ENCODE measurements at places on chromosomes 2 and 18.

DNA sequence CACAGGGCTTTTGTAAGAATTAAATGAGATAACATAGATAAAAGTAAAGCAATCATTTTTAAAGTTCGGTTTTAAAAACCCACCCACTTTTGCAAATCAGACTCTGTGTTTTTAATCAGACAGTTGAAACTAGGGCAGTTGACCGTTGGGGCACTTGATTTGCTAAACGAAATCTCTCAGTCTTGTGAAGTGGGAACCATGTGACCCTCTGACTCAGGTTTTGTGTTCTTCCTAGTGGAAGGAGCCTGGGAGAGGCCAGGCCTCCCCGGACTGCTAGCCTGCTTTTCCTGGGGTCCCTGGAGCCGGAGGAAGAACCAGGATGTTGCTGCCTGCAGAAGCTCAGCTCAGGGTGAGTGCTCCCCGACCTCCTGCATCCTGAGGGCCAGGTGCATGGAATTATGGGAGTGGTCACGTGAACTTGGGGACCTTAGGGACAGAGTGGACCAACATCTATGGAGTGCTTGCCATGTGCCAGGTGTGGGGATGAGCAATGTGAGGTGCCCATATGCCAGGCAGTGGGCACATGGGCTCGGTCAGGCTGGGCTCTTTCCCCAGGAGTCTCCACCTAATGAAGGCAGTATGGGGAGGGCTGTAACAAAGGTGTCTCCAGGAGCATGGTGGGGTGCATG lies 3.9 kb downstream of the C2orf72 start:
- DNase-seq, result no peak

DNA sequence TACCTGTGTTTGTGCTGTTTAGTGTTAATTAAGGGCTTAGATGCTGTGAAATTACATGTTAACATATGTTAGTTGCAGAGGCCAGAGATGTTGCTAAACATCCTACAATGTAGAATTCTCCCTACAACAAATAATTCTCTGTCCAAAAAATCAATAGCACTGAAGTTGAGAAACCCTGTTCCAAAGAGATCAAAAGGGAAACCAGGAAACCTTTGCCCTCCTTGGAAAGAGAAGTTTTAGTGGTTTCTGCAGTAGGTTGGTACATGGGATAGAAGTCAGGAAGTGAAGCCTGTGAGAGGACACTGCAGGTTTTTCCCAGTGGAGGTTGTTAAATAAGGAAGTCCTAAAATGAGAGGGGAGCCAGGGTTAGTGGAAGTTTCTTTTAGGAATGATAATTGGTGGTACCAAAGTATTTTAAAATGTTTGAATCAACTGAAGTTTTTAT lies 6.3 kb upstream of the RMDN2 start:
- no peak for DNase-seq

GRCh38 chr2:54768772-54769428 lies 45.4 kb downstream of the EML6 start:
- DNase-seq, result no peak

GRCh38 chr2:58479535-58480140 lies 238.5 kb upstream of the FANCL start:
- no peak for DNase-seq

DNA sequence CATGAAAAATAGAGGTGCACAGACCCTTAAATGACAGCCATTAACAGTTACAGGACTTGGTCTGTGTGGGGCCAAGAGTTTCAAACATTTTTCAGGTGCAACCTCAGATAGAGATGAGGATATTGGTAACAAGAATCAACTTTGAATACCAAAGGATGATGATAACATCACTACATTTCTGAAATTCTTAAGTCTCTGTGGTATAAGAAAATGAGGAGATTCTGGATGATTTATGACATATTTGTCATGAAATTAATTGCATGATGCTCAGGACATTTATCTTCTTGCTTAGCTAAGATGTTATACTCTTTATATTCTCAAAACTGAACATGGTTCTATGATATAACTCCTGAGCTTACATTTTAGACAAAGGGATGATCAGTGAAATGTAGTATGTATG lies 471.8 kb upstream of the CWC22 start:
- DNase-seq, result no peak

DNA sequence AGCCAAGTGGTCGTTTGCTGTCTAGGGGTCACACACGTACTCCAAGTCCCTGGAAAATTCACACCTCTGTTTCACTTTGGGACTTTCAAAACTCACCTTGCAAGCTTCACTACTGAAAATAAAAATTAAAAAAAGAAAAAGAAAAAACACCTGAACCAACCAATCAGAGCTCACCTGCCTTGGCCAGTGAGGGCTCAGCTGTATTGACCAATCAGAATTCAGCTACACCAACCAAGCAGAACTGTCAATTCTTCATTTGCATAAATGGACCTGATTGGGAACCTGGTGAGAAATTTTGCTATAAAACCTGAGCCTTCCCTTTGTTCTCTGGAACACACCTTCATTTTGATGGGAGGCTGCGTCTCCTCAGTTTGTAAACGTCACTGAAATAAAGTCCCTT lies 176.4 kb downstream of the TTC32 start:
- DNase-seq, result no peak

GRCh38 chr18:11246495-11247300 lies 97.3 kb upstream of the PIEZO2 start:
- no peak for DNase-seq

- DNase-seq, result no peak
These were observed 23.1 kb downstream of the ICOS start for GRCh38 chr2:203959672-203960071.

DNA sequence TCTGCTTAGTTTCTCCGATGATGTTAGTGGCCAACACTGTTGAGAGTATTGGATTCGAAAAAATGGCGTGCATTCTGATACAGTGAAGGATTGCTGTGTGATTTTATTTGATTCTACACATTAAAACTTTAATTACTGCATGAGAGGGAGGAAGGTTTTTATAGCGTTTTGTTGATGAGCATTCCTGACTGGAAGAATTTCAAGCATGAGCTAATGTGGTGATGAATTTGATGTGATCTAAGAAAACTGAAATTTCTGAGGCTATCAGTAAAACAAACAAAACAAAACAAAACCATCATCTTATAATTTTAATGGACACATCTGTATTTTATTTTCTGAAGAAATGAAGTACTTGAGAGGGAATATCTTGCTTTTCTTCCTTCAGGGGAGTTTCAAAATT lies 59.6 kb downstream of the ITGB6 start:
- no peak for DNase-seq

DNA sequence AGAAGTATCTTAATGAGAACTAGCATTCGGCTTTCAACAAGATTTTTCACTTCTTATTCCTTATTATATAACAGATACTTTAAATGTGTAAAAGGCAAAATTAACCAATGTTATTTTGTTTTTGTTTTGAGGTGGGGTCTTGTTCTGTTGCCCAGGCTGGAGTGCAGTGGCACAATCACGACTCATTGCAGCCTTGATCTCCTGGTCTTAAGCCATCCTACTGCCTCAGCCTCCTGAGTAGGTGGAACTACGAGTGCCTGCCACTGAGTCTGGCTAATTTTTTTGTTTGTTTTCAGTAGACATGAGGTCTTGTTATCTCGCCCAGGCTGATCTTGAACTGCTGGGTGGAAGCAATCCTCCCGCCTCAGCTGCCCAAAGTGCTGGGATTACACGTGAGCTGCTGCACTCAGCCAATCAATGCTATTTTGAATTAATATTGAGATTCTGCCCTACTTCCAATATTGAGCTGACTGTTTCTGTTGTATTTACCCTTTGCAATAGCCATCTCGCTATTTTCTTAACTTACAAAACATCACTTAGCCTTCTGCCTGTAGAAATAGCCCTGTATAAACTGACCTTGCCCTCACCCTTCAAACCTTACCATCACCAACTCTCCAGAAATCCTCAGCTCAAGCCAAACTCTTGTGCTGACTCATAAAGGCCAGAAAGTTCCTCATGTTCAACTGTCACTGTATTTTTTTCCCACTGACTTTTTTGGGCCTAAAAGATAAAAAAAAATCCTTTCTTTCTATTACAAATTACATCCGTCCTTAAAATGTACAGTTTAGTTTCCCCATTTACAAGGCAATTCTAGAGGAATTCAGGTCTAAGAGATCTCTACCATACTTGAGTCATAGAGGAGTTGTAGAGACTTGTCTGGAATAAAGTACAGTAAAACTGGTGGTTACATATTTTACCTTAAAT lies 94.3 kb downstream of the OLA1 start:
- DNase-seq, result no peak

DNA sequence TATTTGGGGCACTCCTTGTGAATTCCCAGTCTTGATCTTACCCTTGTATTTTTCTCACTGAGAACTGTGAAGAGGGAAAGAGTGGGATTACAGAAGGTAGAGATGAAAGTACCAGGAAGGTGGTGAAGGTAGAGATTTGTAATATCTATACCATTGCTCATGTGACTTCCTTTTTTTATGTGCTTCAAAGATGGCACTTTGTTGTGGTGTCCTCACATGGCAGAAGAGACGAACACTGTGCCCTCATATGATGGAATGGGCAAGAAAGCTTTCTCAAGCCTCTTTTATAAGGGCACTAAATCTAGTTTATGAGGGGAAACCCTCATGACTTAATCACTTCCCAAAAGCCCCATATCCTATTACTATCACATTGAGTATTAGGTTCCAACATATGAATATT lies 28.9 kb upstream of the PPM1B start:
- no peak for DNase-seq

- DNase-seq, result no peak
These were observed 172.3 kb downstream of the PID1 start for GRCh38 chr2:229098801-229099200.

DNA sequence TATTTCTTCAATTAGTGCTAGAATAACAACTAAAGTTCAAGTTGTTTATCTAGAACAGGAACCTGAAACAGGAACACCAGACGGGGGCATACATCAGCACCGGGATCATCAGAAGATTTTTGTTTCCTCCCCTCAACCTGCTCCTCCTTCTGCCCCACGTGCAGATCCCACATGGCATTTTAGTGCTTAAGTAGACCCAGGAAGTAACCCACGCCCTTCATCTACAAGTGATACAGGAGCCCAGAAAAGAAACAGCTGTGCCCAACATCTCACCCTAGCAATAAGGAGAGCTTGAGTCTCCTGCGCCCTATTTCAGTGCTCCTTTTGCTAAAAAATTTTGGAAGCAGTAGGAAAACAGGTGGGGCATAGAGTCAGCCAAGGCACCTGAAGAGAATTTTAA lies 5.2 kb downstream of the ZNF385B start:
- no peak for DNase-seq

- no peak for DNase-seq
These were observed 2.4 kb downstream of the SCYGR8 start for GRCh38 chr2:227748079-227748478.

DNA sequence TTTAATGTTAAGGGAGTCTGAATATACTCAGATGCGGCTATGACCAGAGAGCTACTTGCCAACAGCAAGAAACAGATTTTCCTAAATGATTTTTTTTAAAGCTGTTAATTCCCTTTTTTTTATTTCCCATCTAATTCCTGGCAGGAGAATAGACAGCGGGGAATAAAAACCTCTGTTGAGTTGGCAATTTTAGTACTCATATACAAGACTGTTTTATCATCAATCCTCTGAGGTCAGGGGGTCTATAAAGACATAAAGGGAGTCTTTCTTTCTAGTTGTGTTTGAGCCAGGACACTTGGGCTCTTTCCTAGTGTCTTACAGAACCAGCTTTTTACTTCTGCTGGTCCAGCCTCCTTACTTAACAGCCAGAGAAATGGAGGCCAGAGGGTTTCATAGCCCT lies 29.4 kb downstream of the MAIP1 start:
- no peak for DNase-seq

DNA sequence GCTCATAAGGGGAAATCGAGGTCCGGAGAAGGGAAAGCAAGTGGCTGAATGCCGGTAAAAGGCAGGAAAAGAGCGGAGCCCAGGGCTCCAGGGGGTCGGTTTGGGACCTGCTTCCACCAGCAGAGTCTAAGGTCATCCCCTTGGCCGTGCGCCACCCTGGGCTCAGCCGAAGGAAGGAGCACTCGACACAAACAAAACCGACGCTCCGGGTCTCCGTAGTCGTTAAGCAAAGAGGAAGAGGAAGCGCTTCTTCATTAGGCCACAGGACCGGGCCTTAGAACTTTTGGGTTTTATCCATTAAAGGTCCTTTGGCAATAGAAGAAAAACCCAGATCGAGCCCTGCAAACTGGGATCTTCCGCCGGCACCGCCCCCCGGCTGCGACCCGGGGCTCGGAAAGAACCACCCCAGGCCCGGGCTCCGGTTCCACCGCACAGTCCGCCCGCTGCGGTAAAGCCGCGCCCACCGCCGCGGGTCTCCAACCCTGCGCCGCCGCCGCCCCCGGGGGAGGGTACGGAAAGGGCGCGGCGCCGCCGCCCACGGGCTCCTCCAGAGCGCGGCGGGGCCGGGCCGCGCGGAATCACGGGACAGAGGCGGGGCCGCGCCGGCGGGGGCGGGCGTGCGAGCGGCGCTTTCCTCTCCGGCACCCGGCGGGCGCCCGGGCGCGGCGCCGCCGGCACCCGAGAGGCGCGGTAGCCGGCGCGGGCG lies at the start of gene TTL:
TSS of gene TTL (plus strand) at position 629 of the 706 bp plus-strand sequence. CDS start 189 bp downstream, outside the sequence.
- DNase-seq, result peak; percentile 62

DNA sequence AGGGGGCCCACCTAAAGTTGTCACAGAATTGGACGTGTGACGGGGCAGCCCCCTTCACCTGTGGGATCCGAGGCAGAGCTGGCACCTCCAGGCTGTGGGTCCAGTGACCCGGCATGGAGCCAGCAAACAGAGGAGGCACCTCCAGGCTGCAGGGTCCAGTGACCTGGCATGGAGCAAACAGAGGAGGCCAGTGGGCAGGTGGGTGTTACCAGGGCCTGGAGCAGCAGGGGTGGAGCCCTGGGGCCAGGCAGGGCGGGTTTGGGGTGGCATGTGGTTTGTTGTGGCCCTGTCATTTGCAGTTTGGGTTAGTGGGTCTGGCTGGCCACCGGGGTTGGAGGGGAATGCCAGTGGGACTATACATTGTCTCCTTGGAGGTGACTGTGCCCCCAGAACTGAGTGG lies 68.2 kb downstream of the HPCAL1 start:
- no peak for DNase-seq

DNA sequence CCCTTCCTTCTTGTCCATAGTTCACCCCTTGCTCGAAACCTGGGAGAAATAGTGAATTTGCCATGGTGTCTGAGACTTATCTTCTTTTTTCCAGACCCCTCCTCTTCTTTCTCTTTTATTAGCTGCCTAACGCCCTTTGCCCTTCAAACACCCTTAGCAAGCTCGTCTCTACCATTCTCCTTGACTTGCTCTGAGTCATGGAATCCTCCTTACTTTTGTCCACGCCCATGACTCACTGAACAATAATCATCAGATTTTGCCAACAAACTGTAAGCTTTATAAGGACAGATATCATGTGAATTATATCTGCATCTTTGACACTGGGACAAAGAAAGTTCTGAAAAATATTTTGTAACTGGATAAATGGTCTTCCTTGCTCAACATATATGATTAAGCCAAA lies 67.1 kb upstream of the CNTNAP5 start:
- DNase-seq, result no peak

GRCh38 chr2:188776634-188777033 lies 197.5 kb upstream of the COL3A1 start:
- no peak for DNase-seq

GRCh38 chr2:188243381-188243780 lies 48.3 kb upstream of the GULP1 start:
- no peak for DNase-seq

- DNase-seq, result no peak
These were observed 177.3 kb downstream of the HDAC4 start for GRCh38 chr2:239223310-239224198.
